ENCODE measurements at places on chromosomes 16 and 17.

DNA sequence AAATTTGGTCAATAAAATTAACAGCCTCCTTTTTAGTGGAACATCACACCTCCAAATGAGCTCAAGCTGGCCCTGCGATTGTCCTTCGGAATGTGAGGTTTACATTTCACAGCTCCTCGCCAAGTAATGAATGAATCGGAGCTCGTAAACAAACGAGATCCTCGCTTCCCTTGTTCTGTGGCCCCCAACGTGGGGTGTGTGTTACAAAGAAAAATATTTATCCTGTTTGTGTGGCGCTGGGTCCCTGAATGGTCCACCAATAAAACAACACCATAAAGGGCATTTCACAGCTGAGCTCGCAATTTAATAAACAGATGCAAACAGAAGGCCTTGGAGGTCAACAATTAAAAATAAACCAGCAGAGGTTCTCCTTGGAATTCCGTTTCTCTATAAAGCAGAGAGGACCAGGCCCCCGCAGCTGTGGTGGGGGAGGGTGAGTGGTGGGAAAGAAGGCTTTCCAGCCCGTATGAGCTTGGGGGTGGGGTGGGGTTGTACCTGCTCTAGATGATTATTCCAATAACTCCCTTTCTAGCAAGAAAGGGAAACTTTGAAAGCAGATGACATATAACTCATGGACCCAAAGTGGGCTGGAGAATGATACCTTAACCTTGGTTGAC, 393.9 kb upstream of the SALL1 start:
- DNase-seq, result no peak

DNA sequence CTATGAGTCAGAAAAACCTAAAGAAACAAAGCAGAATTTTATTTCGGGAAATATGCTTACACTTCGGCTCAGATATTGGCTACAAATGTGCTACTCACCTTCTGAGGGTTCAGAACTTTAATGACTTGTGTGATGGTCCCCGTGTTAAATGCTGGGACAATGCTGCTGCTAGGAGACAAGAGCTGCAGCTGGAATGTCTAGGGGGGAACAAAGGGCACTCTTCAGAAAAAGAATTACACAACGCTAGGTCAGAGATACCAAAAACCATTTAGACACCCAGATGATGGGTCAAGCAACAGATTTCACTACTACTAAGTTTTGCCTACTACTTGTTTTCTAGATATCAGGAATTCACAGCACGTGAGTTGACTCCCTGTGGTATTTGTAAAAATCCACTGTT, 10.0 kb upstream of the PHLPP2 start:
- DNase-seq, result no peak

DNA sequence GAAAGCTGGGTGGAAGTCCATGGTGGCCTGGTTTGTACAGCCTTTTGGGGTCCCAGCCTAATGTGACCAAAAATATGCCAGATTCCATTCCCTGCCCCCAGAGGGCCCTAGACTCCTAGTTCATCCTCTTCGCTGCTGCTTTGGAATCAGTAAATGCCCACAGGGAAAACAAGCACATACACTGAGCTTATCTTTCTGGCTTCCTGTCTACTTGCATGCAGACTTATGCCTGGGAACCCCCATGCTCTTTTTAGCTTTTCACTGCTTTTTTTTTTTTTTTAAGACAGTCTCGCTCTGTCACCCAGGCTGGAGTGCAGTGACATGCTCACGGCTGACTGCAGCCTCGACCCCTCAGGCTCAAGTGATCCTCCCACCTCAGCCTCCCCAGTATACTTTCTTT, 6.2 kb upstream of the CD300LG start:
- DNase-seq, result no peak

DNA sequence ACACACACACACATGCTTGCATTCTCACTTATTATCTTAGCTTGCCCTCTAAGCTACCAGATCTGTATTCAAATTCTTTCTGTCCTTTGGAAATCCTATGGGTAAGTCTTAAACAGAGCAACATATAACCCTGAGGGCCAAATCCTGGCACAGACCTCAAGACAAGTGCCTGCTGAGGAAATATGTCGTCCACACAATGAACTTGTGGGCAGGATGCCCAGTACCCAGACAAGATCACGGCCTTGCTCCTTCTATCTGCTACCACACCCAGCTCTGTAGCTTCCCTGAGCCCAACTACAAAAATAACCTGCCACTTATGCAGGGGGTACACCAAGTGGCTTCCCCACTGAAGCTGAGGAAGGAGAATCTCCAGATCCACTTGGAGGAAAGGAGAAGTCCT, 37.3 kb upstream of the FA2H start:
- DNase-seq, result no peak

DNA sequence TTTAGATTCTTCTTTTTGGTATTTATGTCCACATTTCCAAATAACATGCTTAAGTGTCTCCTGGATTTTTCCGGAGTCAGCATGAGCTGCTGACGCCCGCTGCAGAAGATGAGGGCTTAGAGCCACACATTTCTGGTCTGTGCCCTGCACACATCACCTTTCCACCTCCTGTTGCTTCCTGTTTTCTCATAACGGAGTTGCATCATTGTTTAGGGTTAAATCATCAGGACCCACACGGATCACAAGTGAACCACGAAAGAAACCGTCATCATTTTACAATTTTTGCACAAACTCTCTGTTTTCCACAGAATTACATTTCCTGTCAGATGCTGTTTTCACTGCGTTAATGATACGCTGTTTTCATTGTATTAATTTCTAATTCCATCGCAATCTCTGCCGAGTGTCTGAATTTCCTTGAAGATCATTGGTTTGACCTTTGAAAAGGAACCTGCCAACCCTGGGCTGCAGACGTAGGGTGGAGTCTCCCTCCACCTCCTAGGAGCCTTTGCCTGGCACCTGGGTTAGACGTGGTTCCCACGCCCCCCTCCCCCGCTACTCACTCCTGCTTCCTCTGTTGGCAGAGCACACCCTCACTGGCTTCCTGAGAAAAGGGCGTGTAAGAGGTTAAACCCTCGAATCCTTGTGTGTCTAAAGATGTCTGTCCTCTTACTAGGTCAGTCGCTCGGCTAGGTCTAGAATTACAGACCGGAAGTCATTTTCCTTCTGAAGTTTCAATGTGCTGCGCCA, 68.2 kb downstream of the RNF213 start:
- DNase-seq, result no peak
